Stimulated activated CD8-positive, alpha-beta memory T cell treated with anti-CD3 and anti-CD28 coated beads, Interleukin-7, amount 100 ng/mL, for 1 hour (primary cell): ENCODE measurements at places on chromosomes 11 and 22.

- DNase-seq, result no peak
Measured at GRCh38 chr22:48152164-48152775, 1389.8 kb downstream of the TBC1D22A start.

DNA sequence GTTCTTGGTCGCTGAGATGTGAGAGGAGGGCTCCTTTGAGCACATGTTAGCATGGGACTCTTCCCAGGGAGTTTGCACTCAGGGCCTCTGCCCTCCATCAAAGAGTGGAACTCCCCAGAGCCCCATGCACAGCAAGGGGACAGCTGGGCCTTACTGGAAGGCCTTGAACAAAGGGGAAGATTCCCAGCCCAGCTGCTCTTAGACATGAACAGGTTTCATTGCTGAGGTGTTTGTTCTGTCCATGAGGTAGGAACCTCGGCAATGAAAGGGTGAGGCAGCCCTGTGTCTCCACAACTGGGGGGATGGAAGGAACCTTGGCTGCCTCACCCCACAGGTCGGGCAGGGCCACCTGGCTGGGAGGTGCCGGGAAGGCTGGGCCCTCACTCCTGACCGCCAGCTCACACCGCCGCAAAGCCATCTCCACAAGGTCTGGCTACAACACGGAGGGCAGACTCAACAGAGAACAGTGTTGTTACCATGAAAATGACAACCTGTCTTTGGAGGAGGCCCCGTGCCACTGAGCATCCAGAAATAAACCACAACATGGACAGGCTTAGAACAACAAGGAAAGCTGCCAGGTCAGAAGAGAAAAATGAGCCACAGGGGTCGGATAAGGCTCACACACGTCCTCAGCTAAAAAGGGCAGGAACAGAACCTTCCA, 3.2 kb downstream of the DERL3 start:
- no peak for DNase-seq

- DNase-seq, result no peak
Measured at GRCh38 chr11:116510886-116511650, 261.7 kb downstream of the BUD13 start.

DNA sequence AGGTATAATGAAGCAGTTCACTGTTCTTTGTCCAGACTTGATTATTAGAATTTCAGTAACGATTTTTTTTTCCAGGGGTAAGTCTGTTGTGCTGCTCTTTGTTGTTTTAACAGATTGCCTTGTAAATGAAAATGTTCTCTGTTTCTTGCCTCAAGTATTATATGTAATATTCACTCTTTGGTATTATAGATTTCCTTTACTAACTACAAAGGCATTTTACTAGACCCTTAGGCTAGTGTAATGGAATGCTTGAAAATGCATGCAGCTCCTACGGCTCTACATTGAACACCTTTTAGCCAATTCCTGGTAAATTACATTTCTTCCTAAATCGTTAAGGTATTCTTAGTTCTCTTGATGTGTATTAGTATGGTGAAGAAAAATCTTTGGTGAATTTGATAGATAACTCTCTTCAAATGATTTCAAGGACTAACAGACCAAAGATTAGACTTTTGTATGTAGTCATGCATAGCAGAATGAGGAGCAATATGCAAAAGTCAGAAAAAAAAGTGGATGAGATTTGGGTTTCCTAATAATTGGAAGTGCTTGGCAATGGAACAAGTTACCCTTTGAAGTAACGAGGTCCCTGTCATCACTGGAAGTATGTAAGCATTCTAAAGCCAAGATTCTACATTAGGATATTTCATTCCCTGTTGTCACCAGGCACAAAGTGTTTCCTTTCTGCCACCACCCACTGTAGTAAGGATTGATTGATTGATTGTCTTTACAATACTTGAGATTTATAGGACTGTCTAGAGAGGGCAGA, 113.1 kb downstream of the DBX1 start:
- no peak for DNase-seq

GRCh38 chr22:35921044-35921443, 107.6 kb downstream of the RBFOX2 start:
- no peak for DNase-seq

DNA sequence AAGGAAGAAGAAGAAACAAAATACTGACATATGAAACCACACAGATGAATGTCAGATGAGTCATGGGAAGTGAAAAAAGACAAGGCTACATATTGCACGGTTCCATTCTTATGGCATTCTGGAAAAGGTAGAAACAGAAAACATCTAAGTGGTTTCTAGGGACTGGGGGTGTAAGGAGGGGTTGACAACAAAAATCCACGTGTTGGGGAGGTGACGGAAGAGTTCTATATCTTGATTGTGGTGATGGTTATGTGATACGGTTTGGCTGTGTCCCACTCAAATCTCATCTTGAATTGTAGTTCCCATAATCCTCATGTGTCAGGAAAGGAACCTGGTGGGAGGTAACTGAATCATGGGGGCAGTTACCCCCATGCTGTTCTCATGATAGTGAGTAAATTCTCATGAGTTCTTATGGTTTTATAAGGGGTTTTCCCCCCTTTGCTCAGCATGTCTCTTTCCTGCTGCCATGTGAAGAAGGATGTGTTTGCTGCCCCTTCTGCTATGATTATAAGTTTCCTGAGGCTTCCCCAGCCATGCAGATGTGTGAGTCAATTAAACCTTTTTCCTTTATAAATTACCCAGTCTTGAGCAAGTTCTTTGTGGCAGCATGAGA, 6.4 kb upstream of the ARFGAP3 start:
- DNase-seq, result no peak
